ENCODE measurements at places on chromosomes 7 and 10.

DNA sequence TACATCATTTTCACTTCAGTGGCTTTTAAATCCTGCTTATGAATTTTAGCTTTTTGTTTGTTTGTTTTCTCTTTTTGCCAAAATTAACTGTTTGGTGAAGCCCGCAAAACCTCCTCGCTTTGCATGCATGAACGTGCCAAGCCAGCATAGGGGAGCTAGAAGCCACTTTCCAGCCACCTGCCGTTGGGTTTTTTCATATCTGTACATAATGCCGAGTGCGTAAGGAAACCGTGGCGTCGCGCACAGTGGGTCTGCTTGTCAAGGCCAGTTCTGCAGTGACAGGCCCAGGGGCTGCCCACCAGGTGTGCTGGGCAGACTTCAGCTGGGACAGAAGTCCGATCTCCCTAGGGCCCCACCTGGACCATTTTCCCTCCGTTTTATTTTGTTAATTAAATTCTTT lies 41.1 kb downstream of the WIPI2 start:
- no peak for DNase-seq

DNA sequence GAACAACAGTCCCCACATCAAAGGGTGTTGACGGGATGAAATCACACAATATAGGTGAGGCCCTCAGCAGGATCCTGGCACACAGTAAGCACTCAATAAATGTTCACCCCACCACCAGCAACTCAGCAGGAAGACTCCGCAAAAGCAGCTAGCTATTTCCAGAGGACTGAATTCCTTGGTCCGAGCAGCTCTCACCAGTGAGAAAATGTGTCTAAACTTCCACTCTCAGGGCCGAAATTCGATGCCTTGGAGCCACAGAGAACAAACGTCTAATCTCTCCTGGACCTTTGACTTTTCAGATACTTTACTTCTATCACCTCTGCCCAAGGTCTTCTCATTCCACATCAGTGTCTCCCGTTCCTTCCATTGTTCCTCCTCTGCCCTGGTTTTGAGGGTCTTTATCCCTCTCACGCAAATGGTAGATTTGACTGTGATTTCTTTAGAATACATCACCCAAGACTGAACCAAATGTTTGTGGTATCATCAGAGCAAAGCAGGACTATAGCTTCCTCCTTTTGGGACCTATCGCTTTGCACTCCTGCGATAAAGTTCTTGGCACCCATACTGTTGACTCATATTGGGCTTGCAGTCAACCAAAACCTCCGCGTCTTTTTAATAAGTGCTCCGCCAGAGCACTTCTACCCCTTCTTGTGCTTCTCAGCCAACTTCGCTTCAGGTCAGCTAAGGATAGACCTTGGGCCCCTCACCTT lies 903 bp upstream of the NT5C2 start:
- DNase-seq = no peak

DNA sequence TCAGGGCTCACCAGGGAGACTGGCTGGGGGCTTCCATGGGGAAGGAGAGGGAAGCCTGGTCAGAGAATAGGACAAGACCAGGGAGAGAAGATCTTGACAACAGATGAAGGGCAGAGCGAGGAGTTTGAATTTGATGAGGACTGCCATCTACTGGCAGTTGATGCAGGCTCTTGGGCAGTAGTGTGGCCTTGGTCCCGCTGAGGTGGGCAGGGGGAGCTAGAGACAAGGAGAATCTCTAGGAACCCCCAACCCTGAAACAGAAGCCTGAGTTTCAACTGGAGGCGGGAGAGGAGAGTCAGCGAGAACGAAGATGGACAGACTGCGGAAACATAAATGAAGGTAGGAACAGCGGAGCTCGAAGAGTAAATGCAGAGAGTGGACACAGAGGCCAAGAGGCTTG lies 81.0 kb downstream of the PPP1R3C start:
- DNase-seq = no peak

DNA sequence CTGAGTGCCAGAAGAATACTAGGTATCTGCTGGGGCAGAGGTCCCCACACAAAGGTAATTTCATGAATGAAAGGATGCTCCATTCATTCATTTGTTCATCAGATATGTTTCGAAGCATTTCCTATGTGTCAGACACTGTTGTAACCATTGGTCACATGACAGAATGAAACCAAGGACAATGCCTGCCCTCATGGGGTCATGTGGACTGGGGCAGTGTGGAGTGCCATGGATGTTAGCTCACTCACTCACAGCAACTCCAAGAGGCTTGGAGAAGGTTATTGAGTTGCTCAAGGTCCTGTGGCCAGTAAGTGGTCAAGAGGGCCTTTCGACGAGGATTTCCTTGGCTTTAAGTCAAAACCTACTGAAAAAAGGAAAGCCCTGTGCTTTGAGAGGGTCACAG lies 223.5 kb downstream of the ARHGAP12 start:
- no peak for DNase-seq

DNA sequence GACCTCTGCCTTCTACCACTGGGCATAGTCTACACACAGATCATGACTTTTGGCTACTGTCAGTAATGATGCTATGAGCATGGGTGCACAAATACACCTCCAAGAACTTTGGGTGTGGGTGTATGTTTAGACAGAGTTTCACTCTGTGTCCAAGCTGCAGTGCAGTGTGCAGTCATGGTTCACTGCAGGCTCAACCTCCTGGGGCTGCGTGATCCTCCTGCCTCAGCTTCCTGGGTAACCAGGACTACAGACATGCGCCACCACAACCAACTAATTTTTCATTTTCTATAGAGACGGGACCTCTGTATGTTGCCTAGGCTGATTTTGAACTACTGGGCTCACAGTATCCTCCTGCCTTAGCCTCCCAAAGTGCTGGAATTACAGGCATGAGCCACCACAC lies 194.4 kb downstream of the NSUN6 start:
- DNase-seq = no peak

DNA sequence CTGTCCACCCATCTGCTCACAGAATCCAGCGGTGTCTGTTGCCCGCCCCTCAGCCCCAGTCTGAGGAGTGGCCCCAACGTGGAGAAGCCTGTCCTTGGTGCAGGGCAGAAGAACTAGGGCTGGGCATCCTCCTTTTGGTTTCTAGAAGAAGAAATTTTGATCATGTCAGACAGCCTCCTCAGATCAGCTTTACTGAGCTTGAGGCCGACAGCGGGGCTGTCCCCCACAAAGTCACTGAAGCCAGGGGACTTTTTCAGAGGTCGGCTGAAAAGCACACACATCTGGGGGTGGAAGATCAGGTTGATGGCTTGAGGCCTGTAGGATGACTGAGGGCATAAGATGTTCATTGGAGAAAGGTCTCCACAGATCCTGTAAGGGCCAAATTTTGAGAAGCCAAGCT lies 767.9 kb downstream of the GRID1 start:
- no peak for DNase-seq

- DNase-seq = no peak
Measured at GRCh38 chr10:98621630-98622029, 174.9 kb upstream of the HPS1 start.

GRCh38 chr7:30159698-30160143 lies 24.9 kb downstream of the MTURN start:
- peak; percentile 42 for DNase-seq

DNA sequence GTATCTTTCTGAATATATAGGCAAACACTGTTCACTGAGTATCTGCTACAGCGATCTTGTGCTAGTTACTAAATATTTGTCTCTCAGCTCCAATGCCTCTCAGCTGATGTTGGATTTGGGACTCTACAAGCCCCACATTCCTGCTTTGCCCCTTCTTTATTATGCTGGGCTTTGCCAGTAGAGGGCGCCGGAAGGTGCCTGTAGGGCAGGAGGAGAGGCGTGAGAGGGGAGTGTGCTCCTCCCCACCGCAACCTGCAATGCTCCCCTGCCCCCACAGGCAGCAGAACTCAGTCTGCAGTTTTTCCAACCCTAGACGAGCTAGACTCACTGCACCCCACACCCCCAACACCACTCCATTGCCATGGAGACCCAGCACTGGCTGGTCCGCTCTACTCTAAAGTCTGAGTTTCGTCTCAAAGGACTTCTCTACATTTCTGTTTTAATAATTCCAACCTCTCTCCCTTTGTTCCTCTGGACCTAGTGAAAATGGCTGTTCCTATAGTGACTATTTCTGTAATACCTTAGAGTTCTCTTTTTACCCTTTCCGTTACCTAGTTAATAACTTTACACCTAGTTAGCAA lies 337.6 kb downstream of the CCSER2 start:
- no peak for DNase-seq

- no peak for DNase-seq
Measured at GRCh38 chr7:16504019-16504418, 22.6 kb upstream of the LRRC72 start.

GRCh38 chr10:5600908-5601307 lies 65.5 kb downstream of the ASB13 start:
- DNase-seq = no peak

DNA sequence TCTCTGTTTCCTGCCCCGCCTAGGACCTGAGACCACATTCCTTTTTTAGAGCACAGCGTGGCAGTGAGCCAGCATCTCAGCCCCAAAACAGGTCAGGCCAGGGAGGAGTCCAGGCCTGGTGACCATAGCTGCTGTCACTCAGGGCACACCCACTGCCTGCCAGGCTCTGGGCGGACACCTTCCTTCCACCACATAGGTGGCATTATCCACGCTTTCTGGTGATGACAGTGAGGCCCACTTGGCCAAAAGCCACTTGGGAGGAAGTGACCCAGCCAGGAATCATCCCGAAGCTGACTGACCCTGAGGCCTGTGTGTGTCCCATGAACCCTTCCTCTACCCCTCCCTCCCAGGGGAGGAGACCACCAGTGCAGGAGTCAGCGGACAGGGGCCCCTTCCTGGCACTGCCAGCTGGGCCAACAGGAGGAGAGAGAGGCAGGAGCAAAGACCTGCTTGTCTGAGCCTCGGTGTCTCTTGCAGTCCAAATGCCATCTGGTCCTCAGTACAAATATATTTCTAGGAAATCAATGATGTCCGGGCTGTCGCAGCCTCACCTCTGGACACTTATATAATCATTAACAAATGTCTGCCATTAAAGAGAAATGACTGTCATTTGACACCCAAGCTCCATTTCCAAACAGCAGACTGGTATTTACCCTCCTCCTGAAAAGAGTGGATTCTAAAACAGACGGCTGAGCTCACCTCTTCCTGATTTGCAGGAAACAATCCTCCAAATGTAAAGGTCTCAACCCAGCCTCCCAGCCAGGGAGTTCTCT lies 63.0 kb downstream of the ABRAXAS2 start:
- no peak for DNase-seq

DNA sequence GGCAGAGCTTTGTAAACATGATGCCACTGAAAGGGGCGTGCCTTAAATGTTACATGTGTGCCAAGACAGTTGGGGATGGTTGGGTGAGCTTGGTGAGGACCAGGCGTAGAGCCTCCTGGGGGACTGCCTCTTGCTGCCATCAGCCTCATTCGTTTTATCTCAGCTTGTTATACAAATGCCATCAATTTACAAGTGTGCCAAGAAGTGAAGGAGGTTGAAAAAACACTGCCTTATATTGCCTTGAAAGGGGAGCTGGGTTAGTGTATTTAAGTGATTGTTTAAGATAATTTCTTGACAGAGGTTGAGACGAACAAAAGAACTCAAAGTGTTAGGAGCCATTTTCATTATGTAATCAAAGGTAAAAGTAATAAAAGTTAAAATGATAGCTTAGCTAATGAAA lies 354.7 kb downstream of the PHTF2 start:
- no peak for DNase-seq

- no peak for DNase-seq
Measured at GRCh38 chr7:120402801-120403200, 129.8 kb downstream of the KCND2 start.

DNA sequence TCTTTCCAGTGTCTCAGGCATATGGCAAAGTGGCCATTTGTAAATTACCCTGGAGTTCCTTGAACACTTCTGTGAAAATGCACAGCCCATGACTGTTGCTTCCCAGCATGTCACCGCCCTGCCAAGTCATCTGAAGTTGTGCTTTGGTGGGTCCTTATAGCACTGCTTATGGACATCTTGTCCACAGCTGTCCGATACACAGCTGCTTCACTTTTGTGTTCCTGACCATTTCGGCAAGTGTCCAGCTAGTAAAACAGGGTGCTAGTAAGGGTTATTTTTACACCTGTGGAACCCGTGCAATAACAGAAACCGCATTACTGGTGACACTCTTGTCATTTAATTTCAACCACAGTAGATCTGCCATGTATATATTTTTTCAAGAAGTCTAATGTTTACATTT lies 29.7 kb downstream of the PIP4K2A start:
- DNase-seq = no peak

DNA sequence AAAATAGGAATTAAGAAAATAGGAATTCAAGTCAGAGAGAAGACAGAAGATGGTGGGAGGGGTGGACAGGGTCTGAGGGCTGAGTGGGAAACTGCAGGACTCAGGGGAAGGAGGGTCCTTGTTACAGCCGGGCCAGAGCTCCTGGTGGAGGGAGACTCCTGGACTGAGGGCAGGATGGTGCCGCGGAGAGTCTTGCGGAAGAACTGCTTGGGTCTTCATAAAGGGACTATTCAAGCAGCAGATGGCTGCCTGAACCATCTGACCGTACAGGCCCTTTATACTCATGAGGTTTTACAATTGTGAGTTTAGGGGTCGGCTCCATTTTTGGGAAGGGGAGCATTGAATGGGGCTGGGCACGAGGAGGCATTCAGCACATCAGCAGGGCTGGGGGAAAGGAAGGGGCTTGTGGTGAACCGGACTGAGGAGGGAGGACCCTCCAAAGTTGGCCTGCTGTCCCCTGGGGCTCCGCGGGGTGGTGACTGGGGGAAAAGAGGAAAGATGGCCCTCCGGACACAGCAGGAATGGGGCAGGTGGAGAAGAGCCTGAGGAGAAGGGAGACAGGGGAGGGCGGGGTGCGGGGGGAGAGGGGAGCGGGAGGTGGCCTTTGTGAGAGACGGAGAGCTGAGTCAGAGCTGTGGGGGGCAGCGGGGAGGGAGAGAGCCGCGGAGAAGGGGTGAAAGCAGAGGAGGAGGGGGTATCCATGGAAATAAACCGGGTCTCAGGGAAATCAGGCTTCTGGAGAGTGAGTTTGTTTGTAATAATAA lies 1.5 kb downstream of the FAM131B start:
- peak; percentile 15 for DNase-seq

- DNase-seq = no peak
Measured at GRCh38 chr10:98655492-98655891, 208.8 kb upstream of the HPS1 start.

- no peak for DNase-seq
Measured at GRCh38 chr10:122422266-122422989, 32.0 kb upstream of the ARMS2 start.

- DNase-seq = no peak
Measured at GRCh38 chr7:88432301-88432700, 125.6 kb upstream of the STEAP4 start.

- no peak for DNase-seq
Measured at GRCh38 chr7:72040641-72041040, 371.5 kb downstream of the CALN1 start.

DNA sequence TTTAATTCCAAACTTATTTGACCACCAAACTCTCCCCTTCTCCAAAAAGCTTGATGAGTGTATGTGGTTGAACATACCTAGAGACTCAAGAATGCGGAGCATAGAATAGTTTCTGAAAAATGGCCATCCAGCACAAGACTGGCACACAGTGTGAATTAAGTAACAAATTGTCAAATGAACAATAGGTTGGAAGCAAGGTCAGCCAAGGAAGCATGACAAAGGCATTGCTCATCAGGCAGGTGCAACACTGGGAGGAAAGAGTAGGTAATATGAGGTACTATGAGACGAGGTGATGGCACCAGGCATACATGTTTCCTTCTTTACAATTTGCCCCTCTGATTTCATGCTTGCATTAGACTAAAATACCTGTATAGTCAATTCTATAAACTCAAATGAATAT lies 73.7 kb downstream of the DKK1 start:
- no peak for DNase-seq
